NCI-H510A treated with DMSO at 0.1 percent for 48 hours (cell line): ENCODE measurements at places on chromosomes 16 and 17.

DNA sequence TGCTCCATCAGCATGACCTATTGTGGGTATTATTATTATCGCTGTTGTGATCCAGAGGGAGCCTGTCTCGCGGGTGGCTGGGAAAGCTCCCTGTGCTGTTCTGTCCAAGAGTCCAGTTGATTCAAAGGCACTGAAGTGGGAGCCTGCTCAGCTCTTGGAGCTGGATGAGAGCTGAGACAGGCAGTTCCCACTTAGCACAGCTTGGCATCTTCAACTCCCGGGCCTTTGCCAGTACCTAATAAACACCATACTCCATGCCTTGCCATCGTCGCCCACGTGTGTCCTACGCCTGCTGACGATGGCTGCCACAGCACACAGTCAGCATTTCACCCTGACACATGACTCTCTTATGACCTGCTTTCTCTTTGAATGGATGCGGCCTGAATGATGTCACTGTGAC, 32.6 kb downstream of the RTN4RL1 start:
- DNase-seq = no peak

GRCh38 chr17:76554131-76554530, 14.3 kb downstream of the PRCD start:
- no peak for DNase-seq

DNA sequence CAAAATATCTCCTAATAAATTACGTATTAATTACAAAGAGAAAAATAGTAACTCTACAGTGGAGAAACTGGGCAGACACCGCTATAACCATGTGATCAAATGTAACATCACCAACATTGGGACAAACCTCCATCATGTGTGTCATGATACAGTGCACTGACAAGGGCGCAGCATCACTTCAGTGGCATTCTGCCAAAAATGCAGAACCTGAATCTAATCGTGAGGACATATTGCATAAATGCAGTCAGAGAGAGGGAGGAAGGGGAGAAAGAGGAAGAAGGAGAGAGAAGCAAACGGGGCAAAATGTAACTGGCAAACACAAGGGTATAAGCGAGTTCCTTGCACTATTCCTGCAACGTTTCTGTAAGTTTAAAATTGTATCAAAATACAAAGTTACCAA, 74.2 kb upstream of the MARCHF10 start:
- DNase-seq = no peak

GRCh38 chr17:49692751-49693150, 14.9 kb upstream of the SPOP start:
- no peak for DNase-seq
